ENCODE measurements at places on chromosomes 11 and 22.

GRCh38 chr11:9789910-9790309 is 126.0 kb downstream of the SWAP70 start:
- DNase-seq = no peak

GRCh38 chr11:10371926-10372641 is 67.2 kb downstream of the ADM start:
- no peak for DNase-seq

DNA sequence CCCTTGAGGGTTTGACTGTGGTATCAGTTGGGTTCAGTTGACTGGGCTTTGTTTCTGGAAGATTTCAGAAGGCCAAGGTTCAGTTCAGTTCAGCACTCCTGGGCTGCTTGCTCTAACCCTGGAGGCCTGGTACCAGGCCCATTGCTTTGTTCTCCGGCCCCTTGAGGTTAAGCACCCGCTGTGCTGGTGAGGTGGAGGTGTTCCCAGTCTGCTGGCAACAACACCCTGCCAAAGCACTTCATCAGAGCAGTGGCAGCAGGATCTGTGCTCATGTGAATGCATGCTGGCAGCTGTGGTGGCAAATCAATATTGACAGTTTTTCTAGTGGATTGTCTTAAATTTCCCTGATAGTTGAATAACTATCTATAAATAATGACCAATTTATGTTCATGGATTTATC is 3.8 kb upstream of the SCGB1D1 start:
- DNase-seq = no peak

- no peak for DNase-seq
Observed at GRCh38 chr11:7606496-7606895, 66.8 kb downstream of the CYB5R2 start.

GRCh38 chr11:24747275-24748251 is 250.7 kb downstream of the LUZP2 start:
- no peak for DNase-seq

- DNase-seq = peak; percentile 59
Observed at GRCh38 chr11:41666951-41667653, 207.7 kb upstream of the LRRC4C start.

- no peak for DNase-seq
Observed at GRCh38 chr11:8823174-8823742, 87.7 kb upstream of the AKIP1 start.

DNA sequence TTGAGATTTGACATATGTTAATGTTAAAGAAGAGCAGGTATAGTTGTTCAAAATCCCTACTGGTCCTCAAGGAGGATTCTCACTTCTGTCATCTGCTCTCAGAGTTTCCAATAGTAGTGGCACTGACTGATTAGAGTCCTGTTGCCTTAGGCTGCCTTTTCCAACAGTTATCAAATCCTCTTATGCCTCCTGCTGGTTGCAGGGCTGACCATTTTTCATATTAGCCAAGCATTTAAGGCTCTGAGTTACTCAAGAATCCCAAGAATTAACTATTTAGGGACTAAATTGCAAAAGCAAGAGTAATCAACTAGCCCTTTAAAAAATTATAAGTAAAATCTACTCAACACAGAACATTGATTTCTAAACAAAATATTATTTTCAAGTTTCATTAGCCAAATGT is 212.0 kb upstream of the CHORDC1 start:
- DNase-seq = no peak

- DNase-seq = no peak
Observed at GRCh38 chr11:13336246-13336878, 58.8 kb downstream of the BMAL1 start.

GRCh38 chr11:8258784-8259183 is 4.9 kb downstream of the LMO1 start:
- DNase-seq = peak; percentile 79

- no peak for DNase-seq
Observed at GRCh38 chr11:95434489-95435057, 203.6 kb upstream of the SESN3 start.
